GM23248 (cell line): ENCODE measurements at places on chromosomes 2 and 18. TPM values are rescaled to one million over a fixed set of nuclear protein-coding genes. Genes with fewer than 3 reads are reported as not detected.
A peak's percentile ranks its signal among the peaks of the same experiment; 100 is the strongest.

- H3K4me3 ChIP-seq, result no peak overlapping the region
- no peaks in the 10 kb centered on the region for H3K27me3 ChIP-seq
- H3K27ac ChIP-seq, result no peak overlapping the region
- H3K36me3 ChIP-seq, result no peaks in the 10 kb centered on the region
- H3K4me1 ChIP-seq, result no peaks in the 10 kb centered on the region
- DNase-seq, result no peak
Observed at GRCh38 chr2:165193178-165193777, 10.6 kb downstream of the SCN3A start.

The TLX2 gene
- not detected in 2 replicates for polyA plus RNA-seq

- H3K4me1 ChIP-seq, result peaks cover 46% of the 10 kb centered on the region
- H3K36me3 ChIP-seq, result no peaks in the 10 kb centered on the region
- H3K4me3 ChIP-seq, result peak overlapping the region; percentile 61
- peak; percentile 67 for DNase-seq
Observed at GRCh38 chr2:143946436-143947391, 573.2 kb downstream of the ZEB2 start.

DNA sequence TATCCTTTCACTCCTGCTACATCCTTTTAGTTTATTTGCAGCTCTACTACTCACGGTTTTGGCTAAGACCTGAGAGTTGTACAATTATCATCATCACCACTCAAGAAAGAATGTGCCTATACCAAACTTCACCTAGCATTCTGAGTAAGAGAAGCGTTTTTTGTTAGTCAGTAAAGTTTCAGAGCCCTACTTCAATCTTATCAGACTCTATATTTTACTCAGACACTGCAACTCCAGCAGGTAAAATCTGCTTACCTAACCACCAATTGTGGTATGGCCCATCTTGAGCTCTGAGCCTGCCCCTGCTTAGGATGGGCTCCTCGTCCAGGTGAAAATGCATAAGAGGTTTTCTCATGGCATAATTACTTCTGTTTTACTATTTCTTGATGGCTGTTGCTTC is 37.1 kb downstream of the ICOS start:
- DNase-seq, result no peak
- H3K27ac ChIP-seq, result no peak overlapping the region
- H3K27me3 ChIP-seq, result peaks cover 39% of the 10 kb centered on the region; the same call in 1 of the 2 replicates

The ANKRD30BL gene
- not detected in 2 replicates for polyA plus RNA-seq

- no peak overlapping the region for H3K4me3 ChIP-seq
- peaks cover 38% of the 10 kb centered on the region for H3K4me1 ChIP-seq
- H3K27ac ChIP-seq, result peak overlapping the region; percentile 71
- DNase-seq, result peak; percentile 74
- H3K36me3 ChIP-seq, result no peaks in the 10 kb centered on the region
- no peaks in the 10 kb centered on the region for H3K27me3 ChIP-seq
Observed at GRCh38 chr2:147172493-147173188, 672.2 kb upstream of the ACVR2A start.

DNA sequence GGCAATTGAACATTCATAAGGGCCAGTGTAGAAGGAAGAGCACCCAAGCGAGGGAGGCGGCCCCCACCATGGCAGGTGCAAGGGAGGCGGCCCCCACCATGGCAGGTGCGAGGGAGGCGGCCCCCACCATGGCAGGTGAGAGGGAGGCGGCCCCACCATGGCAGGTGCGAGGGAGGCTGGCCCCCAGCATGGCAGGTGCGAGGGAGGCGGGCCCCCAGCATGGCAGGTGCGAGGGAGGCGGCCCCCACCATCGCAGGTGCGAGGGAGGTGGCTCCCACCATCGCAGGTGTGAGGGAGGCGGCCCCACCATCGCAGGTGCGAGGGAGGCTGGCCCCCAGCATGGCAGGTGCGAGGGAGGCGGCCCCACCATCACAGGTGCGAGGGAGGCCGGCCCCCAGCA is 24.7 kb upstream of the GPC1 start:
- H3K27ac ChIP-seq, result no peak overlapping the region
- DNase-seq, result no peak
- no peak overlapping the region for H3K4me3 ChIP-seq
- H3K27me3 ChIP-seq, result 0 out of 2 replicates have a peak, but pooled peaks cover 6% of the 10 kb centered on the region

DNA sequence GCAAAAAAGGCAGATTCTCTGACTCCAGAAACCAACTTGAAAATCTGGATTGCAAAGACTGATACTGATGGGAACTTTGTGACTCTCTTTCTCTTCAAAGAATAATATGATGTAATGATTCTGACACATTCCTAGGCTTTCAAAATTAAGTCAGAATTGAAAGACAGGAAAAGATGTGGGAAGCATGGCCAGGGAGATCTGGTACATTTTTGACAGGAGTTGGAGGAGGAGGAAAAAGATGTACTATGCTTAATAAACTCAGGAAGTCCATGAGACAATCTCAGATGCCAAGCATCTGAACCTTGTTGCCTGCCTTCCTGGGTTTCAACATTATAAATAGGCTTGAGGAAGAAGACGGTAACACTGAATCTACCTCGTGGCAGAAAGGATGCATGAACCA is 34.2 kb downstream of the KLF7 start:
- H3K36me3 ChIP-seq, result peaks cover 12% of the 10 kb centered on the region; the same call in 1 of the 2 replicates
- H3K4me3 ChIP-seq, result no peak overlapping the region
- peak overlapping the region; percentile 71 for H3K27ac ChIP-seq
- no peaks in the 10 kb centered on the region for H3K27me3 ChIP-seq
- no peak for DNase-seq

GRCh38 chr2:226971770-226972169 is 135.9 kb downstream of the RHBDD1 start:
- H3K27me3 ChIP-seq, result no peaks in the 10 kb centered on the region
- no peak overlapping the region for H3K27ac ChIP-seq
- peaks cover 24% of the 10 kb centered on the region for H3K4me1 ChIP-seq

GRCh38 chr18:52950155-52950554 is 610.2 kb downstream of the DCC start:
- no peak overlapping the region for H3K4me3 ChIP-seq
- no peaks in the 10 kb centered on the region for H3K4me1 ChIP-seq
- no peak overlapping the region for H3K27ac ChIP-seq
- no peaks in the 10 kb centered on the region for H3K36me3 ChIP-seq

DNA sequence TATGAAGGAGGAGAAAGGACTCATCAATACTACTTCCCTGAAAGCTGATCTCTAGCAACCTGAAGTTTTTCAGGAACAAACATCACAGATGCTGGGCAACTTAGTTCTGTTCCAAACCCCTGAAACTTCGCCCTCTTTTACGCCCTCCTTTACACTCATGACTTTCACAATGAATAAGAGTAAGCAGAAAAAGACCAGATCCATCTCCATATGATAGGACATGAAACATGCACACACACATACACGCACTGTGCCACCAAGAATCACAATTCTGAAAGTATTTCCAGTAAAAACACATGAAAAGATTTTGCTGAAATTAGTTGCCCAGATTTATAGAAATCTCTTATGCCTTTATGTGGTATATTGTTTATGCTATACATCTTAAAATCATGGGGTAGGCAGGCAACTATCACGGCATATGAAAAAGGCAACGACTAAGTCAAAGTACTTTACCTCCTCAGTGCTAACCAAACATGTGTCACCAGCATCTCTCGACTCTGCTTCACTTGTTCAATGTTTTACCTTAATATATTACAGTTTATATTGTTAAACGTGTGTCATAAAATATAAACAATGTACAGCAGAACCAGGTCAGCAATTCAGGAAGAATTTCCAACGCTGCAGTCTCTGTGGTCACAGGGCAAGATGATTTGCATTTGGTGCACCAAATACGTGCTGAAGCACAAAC is 47.8 kb downstream of the NHEJ1 start:
- H3K4me3 ChIP-seq, result no peak overlapping the region
- DNase-seq, result no peak
- H3K36me3 ChIP-seq, result no peaks in the 10 kb centered on the region
- no peaks in the 10 kb centered on the region for H3K4me1 ChIP-seq
- no peak overlapping the region for H3K27ac ChIP-seq
- H3K27me3 ChIP-seq, result no peaks in the 10 kb centered on the region

GRCh38 chr18:12336171-12336613 is 28.2 kb downstream of the TUBB6 start:
- H3K27me3 ChIP-seq, result no peaks in the 10 kb centered on the region
- H3K36me3 ChIP-seq, result peaks cover 8% of the 10 kb centered on the region
- no peak for DNase-seq
- H3K27ac ChIP-seq, result no peak overlapping the region
- H3K4me3 ChIP-seq, result no peak overlapping the region

DNA sequence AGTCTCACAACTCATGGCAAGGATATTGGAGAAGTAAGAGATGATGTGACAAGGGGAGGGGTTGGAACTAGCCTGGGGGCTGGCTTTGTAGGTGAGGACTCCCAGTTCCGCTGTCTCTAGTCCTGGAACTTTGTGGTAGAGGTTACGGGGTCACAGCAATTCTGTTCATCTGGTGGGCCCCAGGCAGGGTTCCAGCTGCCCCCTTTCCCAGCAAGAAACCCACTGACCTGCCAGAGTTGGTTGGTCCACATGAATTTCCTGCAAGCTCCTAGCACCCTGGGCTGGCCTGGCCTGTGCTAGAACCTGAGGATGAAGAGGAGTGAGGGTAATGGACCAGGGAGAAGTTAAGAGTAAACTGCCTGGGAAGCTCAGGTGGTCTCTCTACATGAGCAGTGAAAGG is 41.3 kb downstream of the PSD4 start:
- no peak for DNase-seq
- H3K4me3 ChIP-seq, result no peak overlapping the region
- peaks cover 27% of the 10 kb centered on the region for H3K4me1 ChIP-seq
- no peaks in the 10 kb centered on the region for H3K27me3 ChIP-seq
- no peaks in the 10 kb centered on the region for H3K36me3 ChIP-seq

The CFAP221 gene
- 0.16 and 0.27 TPM in 2 replicates for polyA plus RNA-seq
